ENCODE measurements at places on chromosomes 1 and 21.

DNA sequence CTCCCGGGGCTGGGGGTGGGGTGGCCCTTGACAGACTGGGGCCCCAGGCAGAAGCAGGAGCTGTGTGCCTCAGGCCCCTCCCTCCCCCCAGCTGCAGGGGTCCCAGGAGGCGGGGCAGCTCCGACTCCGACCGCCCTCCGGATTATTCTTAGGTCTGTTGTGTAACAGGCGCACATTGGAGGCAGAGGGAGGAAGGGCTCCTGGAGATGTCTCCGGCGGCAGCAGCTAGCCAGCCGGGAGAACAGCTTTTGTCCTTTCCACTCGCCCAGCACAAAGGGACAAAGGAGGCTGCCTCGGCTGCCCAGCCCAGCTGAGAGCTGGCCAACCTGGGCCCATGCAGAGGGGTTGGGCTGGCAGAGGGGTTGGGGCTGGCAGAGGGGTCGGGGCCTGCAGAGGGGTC, 29.7 kb upstream of the PLCH2 start:
- DNase-seq, result peak; percentile 70

- no peak for DNase-seq
Observed at GRCh38 chr1:19559641-19560040, 74.3 kb upstream of the CAPZB start.

DNA sequence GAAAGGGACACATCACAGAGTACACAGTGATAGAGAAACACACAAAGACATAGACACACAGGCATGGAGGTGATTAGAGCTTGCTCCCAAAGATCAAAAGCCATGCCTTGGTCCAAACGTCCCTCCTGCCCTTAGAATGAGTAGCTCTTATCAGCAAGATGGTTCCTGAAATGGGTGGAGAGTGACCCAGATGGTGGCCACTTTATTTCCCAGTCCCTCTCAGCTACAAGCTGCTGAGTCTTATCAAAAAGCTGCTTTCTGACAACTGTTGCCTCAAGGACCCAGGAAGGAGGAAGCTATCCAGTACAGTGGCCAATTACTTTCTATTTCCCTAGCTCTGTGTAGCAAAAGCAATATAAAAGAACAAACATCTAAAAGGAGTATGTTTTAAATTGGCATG, 7.7 kb upstream of the CLCA1 start:
- DNase-seq, result no peak

DNA sequence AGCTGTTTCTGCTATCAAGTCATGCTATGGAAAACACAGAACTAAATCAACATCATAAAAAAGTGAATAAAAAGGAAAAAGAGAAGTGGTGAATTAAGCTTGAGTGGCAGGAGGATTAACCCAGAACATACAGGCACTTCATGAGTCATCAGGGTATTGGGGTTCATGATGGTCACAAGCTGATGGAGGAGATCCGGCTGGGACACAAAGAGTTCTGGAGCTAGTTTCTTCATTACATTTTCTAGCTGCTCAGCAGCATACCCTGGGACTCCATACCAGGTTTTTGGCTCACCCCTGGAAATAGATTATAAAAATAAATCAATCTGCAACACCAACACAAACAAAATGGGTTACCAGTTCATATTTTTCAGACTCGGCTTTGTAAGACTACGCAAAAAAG, 42.5 kb upstream of the SYT2 start:
- DNase-seq, result no peak

DNA sequence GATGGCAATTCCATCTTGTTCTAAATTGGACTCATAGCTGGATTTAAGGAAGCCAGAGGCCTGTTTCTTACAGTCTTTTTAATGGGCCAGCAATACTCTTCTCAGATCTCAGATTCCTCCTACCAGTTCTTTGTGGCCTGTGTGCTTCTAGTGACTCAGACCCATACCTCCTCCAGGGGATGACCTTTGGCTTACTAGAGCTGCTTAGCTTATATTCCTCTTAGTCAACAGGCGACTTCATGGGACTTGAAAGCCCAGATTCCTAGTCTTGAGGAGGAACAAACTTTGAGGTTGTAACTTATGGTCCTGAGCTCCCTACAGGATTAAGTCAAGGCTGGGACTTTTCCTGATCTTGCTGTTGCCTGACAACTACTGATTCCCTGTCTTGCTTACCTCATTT, 12.4 kb upstream of the PAPPA2 start:
- no peak for DNase-seq
